ENCODE measurements at places on chromosomes 1 and 21. TPM values are rescaled to one million over a fixed set of nuclear protein-coding genes. Genes with fewer than 3 reads are reported as not detected.

Gene CCDC190
- total RNA-seq = not detected

Gene ATG4C
- 15.2 TPM for total RNA-seq

Gene LRRC8B
- 13.4 TPM for total RNA-seq

Gene NOS1AP
- total RNA-seq = 1.7 TPM

- no peaks in the 10 kb centered on the region for H3K4me1 ChIP-seq
- no peaks in the 10 kb centered on the region for H3K27me3 ChIP-seq
- no peak overlapping the region for H3K27ac ChIP-seq
- DNase-seq = no peak
Observed at GRCh38 chr1:163047951-163048659, 21.1 kb upstream of the RGS4 start.

- no peaks in the 10 kb centered on the region for H3K27me3 ChIP-seq
- H3K27ac ChIP-seq = no peak overlapping the region
- H3K36me3 ChIP-seq = no peaks in the 10 kb centered on the region
- H3K4me3 ChIP-seq = no peak overlapping the region
- H3K4me1 ChIP-seq = no peaks in the 10 kb centered on the region
Observed at GRCh38 chr1:184828369-184828717, 73.7 kb upstream of the EDEM3 start.

DNA sequence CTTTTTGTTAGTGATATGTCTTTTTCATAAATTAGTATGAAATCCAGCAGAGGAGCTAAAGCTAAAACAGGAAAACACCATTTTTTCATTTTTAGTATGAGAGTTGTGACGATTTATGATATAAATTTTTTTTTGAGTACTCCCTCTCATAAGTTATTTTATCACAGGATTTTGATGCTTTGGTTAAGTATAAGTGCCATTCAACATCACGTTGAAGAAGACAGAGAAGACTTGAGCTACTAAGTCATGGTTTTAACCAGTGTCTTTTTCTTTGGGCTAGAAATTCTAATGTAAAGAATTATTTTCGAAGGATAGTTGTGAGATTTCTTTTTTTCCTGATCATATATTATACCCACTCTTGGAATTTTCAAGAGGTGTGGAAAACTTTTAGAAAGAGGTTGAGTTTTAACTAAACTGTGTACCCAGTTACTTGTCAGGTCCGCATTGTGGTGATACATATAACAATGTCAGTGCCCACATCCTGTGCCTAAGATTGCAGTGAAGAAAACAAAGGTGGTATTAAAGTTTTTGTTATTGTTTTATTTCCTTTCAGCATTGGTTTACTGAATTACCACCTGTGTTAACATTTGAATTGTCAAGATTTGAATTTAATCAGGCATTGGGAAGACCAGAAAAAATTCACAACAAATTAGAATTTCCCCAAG lies 93.8 kb downstream of the USP25 start:
- H3K36me3 ChIP-seq = peaks cover 67% of the 10 kb centered on the region
- DNase-seq = no peak
- H3K4me3 ChIP-seq = no peak overlapping the region
- no peak overlapping the region for H3K27ac ChIP-seq
- H3K27me3 ChIP-seq = no peaks in the 10 kb centered on the region

DNA sequence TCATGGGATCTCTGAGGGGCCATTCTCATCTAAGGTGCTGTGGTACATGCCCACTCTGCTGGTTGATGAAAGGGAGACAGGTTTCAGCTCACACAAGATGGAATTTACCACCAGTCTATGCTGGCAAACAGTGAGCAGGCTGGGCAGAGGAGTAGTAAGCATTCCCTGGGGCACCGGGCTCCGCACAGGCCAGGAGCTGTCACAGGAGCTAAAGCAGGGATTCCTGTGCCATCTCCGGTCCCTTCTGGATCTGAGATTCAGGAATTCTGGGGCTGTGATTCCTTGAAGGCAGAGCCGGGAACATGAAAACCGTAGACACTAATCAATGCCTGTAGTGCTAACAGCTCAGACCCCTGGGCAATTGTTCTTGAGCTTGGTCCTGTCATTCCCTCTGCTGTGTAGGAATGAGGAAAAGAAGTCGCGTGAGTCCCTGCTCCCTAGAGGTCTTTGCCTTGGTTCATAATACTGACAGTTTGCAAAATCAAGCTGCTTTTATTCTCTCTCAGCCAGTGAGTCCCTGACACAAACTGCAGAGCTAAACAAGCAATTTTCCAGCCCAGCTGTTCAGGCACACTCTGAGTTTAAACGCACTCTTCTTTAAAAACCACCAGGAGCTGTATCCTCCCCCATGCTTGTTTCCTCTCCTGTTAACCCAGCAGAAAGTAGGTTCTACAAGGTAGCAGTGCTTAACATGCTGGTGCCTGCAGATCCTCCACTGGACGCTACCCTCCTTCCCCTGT lies 52.5 kb downstream of the MDM4 start:
- no peaks in the 10 kb centered on the region for H3K36me3 ChIP-seq
- H3K27me3 ChIP-seq = no peaks in the 10 kb centered on the region
- no peak for DNase-seq
- H3K4me1 ChIP-seq = peaks cover 16% of the 10 kb centered on the region

GRCh38 chr1:156337888-156338179 lies 258 bp downstream of the CCT3 start:
- DNase-seq = no peak
- H3K27me3 ChIP-seq = no peaks in the 10 kb centered on the region
- peaks cover 37% of the 10 kb centered on the region for H3K4me1 ChIP-seq
